ENCODE measurements at places on chromosomes 6 and 20. TPM values are rescaled to one million over a fixed set of nuclear protein-coding genes. Genes with fewer than 3 reads are reported as not detected.

Gene PEX7
- total RNA-seq, result 6.4 TPM

GRCh38 chr20:37970856-37971245 lies 62.4 kb downstream of the TTI1 start:
- DNase-seq, result no peak
- H3K4me1 ChIP-seq, result no peaks in the 10 kb centered on the region
- H3K27ac ChIP-seq, result no peak overlapping the region
- H3K27me3 ChIP-seq, result no peaks in the 10 kb centered on the region

- H3K36me3 ChIP-seq, result no peaks in the 10 kb centered on the region
- no peak overlapping the region for H3K27ac ChIP-seq
- no peaks in the 10 kb centered on the region for H3K4me1 ChIP-seq
Measured at GRCh38 chr20:59412875-59413284, 112.5 kb downstream of the EDN3 start.

DNA sequence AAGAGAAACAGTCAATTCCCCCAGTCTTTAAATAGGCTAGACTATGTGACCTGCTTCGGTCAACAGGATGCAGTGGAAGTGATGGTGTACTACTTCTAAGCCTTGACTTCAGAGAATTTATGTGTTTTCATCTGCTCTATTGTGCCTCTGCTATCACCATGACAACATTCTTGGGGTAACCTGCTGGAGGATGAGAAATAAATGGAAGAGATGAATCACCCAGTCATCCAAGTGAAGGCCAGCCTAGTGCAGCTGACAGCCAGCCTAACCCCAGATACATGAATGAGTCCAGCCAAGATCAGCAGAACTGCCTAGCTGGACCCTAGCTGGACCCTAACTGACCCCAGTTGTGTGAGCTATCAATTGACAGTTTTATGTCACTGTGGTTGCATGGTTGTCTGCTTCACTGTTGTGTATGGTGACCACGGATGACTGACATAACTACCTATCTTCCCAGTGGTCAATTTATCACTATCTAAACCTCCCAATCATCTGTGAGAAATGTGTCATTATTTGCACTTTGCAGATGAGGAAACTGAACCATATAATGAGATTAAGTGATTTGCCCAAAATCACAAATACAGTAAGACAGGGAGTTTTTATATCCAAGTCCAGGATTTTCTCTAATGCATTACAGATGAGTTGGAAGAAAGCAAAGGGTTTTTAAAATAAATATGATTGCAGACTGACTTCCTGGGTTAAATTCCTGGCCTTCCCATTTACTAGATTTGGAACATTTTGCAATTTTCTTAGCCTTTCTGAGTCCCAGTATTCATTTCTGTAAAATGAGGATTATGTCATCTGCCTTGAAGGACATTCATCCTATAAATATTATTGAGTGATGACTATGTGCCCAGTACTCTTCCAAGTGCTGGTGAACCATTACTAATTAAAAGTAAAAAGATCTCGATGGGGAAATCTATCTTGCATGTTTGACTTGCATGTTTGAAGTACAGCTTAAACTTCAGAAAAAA lies 136.4 kb upstream of the PLCB4 start:
- no peaks in the 10 kb centered on the region for H3K36me3 ChIP-seq
- DNase-seq, result no peak

GRCh38 chr6:161459008-161459615 lies 185.3 kb upstream of the AGPAT4 start:
- H3K36me3 ChIP-seq, result no peaks in the 10 kb centered on the region
- DNase-seq, result no peak
- peaks cover 7% of the 10 kb centered on the region for H3K4me1 ChIP-seq
- no peaks in the 10 kb centered on the region for H3K27me3 ChIP-seq

Data from activated CD4-positive, alpha-beta memory T cell treated with anti-CD3 and anti-CD28 coated beads for 36 hours (primary cell).